ENCODE measurements at places on chromosomes 13 and 19.
A peak's percentile ranks its signal among the peaks of the same experiment; 100 is the strongest.

DNA sequence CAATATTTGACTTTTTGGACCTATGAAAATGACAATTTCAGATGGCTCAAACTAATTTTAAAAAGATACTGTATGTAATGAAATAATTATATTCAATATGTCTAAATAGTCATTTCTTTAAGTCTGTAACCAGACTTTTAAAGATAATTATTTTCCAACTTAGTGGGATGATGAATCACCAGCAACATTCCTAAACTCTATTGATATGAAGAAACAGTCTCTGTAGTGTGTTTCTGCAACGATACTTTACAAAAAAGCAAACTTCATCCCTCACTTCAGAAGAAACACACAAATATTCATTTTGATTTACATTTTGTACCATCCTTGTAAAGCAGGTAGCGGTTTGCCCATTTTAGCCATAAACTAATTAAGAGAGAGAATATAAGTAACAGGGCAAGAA is 417.4 kb downstream of the EFNB2 start:
- DNase-seq = no peak

DNA sequence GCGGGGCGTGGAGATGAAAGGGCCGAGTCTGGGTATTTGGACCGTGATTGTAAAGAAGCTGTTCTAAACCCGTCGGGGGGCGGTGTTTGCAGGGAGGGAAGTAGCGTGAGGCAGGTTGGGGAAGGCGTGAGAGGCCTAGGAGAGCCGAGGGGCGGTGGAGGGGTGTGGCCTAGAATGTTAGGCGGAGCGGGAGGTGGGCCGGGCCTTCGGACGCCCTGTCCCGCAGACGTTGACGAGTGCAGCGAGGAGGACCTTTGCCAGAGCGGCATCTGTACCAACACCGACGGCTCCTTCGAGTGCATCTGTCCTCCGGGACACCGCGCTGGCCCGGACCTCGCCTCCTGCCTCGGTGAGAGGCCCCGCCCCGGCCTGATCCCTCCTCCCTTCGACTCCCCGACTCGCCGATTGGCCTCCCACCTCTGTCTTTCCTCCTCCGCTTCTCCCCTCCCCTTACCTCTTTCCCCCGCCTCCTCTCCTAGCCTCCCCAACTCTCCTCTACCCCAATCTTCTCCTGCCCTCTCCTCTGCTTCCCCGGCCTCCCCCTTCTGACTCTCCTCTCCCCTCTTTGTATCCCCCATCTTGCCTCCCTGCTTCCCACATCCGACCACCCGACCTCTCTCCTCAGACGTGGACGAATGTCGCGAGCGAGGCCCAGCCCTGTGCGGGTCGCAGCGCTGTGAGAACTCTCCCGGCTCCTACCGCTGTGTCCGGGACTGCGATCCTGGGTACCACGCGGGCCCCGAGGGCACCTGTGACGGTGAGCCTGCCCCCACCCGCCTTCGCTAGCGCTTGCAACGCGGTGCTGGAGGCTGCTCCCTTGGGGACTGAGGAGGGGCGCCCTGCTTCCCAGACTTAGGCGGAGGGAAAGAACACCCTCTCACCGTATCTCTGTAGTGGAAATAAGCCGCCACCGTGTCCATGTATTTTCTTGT is 12.8 kb downstream of the LTBP4 start:
- peak; percentile 94 for DNase-seq

DNA sequence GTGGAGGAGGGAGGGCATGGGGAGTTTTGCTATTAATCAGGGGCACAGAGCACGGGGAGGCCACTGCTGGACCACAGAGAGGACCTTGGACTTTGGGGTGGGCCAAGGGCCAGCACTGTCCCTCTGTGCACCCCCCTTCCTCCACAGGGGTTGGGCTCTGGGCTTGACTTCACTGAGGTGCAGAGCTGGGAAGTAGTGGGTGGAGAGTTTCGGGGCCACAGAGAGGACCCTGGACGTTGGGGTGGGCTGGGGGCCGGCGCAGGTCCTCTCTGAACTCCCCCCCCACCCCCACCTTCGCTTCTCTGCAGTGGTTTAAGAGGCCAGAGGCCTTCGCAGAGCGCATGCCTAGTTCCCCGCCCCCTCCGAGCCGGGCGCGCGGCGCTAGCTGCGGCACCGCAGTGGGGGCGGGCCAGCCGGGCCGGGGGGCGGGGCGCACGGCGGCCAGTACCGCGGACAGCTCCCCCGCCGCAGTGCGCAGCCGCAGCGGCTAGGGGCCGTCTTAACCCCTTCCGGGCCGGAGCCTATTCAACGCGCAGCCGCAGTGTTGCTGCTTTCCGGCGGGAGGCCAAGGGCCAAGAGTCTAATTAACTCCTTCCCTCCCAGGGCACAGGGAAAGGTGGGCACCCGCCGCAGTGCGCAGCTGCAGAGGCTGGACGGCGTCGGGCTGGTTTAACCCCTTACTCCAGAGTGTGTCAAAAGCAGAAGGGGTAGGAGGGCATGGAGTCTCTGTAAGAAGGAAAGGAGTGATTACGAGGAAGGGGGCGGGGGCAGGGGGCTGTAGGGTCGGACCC is 3.7 kb downstream of the KCNC3 start:
- DNase-seq = peak; percentile 86

DNA sequence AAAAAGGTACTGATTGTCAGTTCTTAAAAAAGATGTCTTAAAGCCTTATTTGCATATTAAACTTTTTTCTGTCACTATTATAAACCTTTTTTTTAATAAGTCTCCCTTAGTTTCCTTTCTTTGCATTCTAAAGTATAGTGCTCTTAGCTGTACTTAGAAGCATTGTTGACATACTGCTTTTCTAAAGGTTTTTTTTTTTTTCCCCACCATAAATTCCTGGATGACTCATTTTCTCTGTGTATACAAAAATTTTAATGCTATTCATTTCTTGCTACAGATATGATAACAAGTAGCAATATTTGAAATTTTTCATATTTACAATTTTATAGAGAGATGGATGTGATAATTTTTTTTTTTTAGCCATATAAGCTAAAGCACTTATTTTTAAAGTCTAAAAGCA is 43.5 kb downstream of the METTL21C start:
- DNase-seq = no peak

- no peak for DNase-seq
Observed at GRCh38 chr19:29530540-29531457, 5.0 kb downstream of the VSTM2B start.

- DNase-seq = no peak
Observed at GRCh38 chr13:76764429-76764828, 121.8 kb downstream of the KCTD12 start.

- DNase-seq = no peak
Observed at GRCh38 chr19:40357640-40358039, 9.1 kb downstream of the PLD3 start.

- peak; percentile 94 for DNase-seq
Observed at GRCh38 chr19:1264801-1265614, 4.1 kb upstream of the CIRBP start.

GRCh38 chr19:8001995-8002849 is 3.2 kb downstream of the ELAVL1 start:
- DNase-seq = peak; percentile 83

GRCh38 chr19:45467115-45467455 is 711 bp upstream of the FOSB start:
- no peak for DNase-seq

DNA sequence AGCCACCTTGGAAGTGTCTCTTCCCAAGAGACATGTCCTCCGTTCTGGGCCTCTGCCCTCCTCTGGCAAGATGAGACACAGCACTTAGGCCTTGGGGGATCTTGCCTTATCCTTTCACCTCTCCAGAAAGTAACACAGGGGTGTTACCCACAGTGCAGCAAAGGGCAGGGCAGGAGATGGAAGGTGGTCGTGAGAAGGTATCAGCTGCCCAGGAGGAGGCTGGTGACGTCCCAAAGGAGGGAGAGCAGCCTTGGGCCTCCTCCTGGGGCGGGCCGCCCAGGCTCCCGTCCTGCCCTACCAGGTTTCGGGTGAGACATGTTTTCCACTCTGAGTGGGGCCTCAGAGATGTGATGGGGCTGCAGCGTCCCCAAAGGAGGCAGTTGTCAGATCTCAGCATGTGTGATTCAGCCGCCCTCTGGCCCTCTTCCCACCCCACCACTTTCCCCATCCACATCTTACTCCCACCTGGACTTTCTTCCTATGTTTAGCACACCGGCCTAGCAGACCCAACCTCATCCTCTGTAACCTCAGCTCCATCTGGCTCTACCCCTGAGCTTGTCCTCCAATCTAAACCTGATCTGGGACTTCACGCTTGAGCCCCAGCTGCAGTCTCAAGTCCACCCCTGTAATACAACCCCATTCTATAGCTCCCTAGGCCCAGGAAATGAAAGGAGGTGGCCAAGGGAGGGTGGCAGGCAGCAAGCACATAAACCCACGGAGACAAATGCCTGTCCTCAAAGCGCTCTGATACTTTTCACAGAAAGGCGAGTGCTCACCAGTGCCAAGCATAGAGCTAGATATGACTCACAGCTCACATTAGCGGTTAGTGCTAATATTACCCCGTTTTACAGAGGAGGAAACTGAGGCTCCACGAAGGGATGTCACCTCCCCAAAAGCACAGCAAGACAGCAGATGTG is 9.3 kb downstream of the POU2F2 start:
- no peak for DNase-seq

GRCh38 chr19:43777163-43777695 is 3.5 kb downstream of the KCNN4 start:
- peak; percentile 59 for DNase-seq

GRCh38 chr19:47447470-47448359 is 24.0 kb downstream of the SLC8A2 start:
- peak; percentile 54 for DNase-seq

GRCh38 chr13:55550624-55551023 is 1590.1 kb upstream of the PRR20A start:
- no peak for DNase-seq

GRCh38 chr19:3555653-3556422 is 1.5 kb downstream of the MFSD12 start:
- no peak for DNase-seq

- no peak for DNase-seq
Observed at GRCh38 chr13:111120422-111120821, 5.3 kb downstream of the ARHGEF7 start.

- no peak for DNase-seq
Observed at GRCh38 chr13:41699759-41700158, 242.4 kb downstream of the RGCC start.

DNA sequence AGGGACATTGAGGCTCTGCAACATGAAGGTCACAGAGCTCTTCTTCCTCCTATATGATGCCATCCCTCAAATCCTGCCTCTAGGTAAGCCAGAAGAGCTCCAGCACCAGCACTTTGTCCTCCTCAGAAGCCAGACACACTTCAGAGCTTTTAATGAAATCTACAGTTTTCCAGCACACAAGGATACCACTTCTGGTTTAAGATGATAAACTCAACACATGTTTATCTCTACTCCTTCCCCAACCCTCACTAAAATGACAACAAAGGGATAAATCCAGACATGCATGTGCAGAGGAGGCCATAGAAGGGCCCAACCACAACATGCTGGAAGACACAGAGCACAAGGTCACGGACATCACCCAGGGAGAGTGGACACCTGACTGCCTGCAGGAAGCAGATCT is 195.3 kb downstream of the USP12 start:
- no peak for DNase-seq
